ENCODE measurements at places on chromosomes 6 and 20.
A peak's percentile ranks its signal among the peaks of the same experiment; 100 is the strongest.

GRCh38 chr20:16405254-16405653 is 168.0 kb downstream of the KIF16B start:
- DNase-seq, result no peak

DNA sequence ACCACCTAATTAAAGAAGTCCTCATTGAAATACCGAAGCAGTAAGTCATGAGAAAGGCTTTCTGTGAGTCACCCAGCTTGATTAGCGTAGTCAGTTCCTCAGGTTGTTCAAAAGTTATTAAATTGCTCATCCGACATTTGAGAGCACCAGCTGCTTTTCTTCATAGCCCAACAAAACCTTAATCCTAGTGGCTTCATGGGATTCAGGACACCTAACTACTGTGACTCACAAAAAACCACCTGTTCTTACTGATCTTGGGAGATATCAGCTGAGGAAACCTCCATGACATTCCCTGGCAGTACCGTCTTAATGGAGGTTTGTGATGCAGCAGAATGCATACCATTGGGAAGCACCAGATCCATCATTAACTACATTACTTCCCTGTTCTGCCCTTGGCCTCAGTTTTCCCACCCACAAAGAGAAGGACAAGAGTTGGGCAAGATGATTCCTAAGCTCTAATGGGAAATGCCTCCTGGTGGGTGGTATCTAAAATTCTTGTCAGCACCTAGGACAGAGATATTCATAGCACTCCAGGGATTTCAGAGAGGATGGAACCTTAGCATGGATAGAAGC is 103.8 kb downstream of the KHDC1L start:
- peak; percentile 22 for DNase-seq

DNA sequence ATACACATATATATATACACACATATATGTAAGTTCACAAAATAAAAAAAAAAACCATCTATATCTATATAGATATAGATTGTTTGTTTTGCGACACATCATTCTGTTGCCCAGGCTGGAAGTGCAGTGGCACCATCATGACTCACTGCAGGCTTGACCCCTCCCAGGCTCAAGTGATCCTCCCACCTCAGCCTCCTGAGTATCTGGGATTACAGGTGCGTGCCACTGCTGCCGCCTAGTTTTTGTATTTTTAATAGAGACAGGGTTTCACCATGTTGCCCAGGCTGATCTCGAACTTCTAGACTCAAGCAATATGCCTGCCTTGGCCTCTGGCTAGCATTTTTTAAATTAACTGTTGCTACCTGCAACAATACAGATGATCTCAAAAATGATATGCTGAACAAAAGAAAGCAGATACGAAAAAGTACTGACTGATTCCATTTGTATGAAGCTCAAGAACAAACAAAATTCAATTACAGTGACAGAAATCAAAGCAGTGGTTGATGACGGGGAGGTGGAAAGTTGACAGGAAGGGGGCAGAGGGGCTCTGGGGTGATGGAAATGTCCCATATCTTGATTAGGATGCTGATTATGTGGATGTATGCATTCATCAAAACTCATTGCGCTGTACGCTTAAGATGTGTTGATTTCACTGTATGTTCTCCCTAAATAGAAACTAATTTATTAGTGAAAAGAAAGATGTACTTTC is 49.6 kb downstream of the ATXN1 start:
- DNase-seq, result no peak

GRCh38 chr6:95723638-95724037 is 146.3 kb downstream of the MANEA start:
- no peak for DNase-seq

GRCh38 chr20:889932-890463 is 26.1 kb downstream of the ANGPT4 start:
- DNase-seq, result no peak
